WTC11 (cell line): ENCODE measurements at places on chromosomes 12 and 14.

GRCh38 chr14:61476754-61477410, 155.5 kb downstream of the PRKCH start:
- H3K27ac ChIP-seq, result peak overlapping the region; percentile 46
- no peaks in the 10 kb centered on the region for H3K27me3 ChIP-seq
- H3K4me3 ChIP-seq, result no peak overlapping the region
- DNase-seq, result no peak

GRCh38 chr14:35248476-35248788, 43.8 kb upstream of the PSMA6 start:
- no peak for DNase-seq
- no peak overlapping the region for H3K27ac ChIP-seq
- no peaks in the 10 kb centered on the region for H3K36me3 ChIP-seq
- no peaks in the 10 kb centered on the region for H3K27me3 ChIP-seq
- H3K4me3 ChIP-seq, result no peak overlapping the region

DNA sequence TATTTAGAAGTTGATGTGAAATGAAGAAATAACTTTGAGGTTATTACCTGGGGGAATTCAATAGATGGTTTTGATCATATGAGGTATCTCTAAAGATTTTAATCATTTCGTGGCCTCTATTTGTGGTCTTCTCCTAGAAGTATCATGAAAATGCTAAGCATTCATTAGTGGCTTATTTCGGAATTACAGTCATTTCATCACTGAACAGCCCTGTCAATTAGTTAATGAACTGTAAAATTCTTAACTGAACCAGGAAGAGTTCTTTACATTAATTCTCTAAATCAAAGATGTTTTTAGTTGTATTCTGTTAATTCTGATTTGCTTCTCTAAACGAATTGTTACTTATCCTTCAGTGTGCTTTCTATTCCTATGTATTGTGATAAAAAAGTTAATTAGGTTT, 248.9 kb downstream of the PAX9 start:
- peaks cover 2% of the 10 kb centered on the region; the same call in 1 of the 2 replicates for H3K4me1 ChIP-seq
- H3K27ac ChIP-seq, result no peak overlapping the region
- no peak for DNase-seq
- H3K27me3 ChIP-seq, result no peaks in the 10 kb centered on the region

- H3K4me1 ChIP-seq, result peaks cover 29% of the 10 kb centered on the region
- no peak for DNase-seq
- no peaks in the 10 kb centered on the region for H3K36me3 ChIP-seq
- H3K4me3 ChIP-seq, result no peak overlapping the region
- no peak overlapping the region for H3K27ac ChIP-seq
These were observed 245.9 kb downstream of the CACNA1C start for GRCh38 chr12:2298556-2299200.

DNA sequence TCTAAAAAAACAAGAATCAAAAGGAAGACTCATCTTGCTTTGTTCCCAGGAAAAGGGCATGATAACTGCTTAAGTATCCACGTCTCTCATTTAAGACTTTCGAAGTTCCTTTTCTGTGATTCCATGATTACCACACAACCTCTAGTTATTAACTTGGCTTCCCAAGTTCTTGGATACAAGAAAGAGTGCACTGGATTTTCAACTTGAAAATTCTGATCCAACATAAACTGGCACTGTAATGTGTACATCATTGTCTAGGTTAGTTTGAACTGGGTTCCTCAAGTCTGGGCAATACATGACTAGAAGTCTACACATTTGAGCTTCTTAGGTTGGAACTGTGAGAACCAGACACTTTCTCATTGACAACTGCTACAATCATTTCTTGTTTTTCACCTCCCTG, 1.6 kb downstream of the KLHL28 start:
- H3K4me3 ChIP-seq, result no peak overlapping the region
- no peaks in the 10 kb centered on the region for H3K36me3 ChIP-seq
- DNase-seq, result no peak
- no peaks in the 10 kb centered on the region for H3K27me3 ChIP-seq
- H3K27ac ChIP-seq, result peak overlapping the region; percentile 8; the same call in 1 of the 2 replicates
- H3K4me1 ChIP-seq, result peaks cover 33% of the 10 kb centered on the region
